Breast epithelium (tissue), 4 donors: ENCODE measurements at places on chromosomes 4 and X.
A peak's percentile ranks its signal among the peaks of the same experiment; 100 is the strongest.

GRCh38 chr4:174018236-174018635 lies 265.2 kb downstream of the FBXO8 start:
- DNase-seq: no peak

- DNase-seq: no peak
These were observed 4.3 kb downstream of the TMPRSS11E start for GRCh38 chr4:68451246-68452211.

- no peak for DNase-seq
These were observed 665.1 kb downstream of the RAPGEF2 start for GRCh38 chr4:159768016-159768415.

- DNase-seq: no peak
These were observed 72.0 kb upstream of the PRDM5 start for GRCh38 chr4:120994521-120994920.

GRCh38 chr4:66045913-66046312 lies 375.6 kb upstream of the EPHA5 start:
- no peak for DNase-seq

DNA sequence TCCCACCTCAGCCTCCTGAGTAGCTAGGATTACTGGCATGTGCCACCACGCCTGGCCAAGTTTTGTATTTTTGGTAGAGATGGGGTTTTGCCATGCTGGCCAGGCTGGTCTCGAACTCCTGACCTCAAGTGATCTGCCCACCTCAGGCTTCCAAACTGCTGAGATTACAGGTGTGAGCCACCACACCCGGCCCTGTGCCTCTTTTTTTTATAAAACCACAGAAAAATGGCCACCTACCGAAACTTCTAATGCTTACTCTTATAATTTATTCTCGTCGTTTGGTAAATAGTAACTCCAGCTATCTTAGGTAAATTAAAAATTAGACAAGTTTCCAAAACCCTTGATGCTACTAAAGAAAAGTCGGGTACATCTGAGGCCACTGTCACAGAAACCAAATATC lies 54.4 kb downstream of the IRF2 start:
- DNase-seq: no peak

DNA sequence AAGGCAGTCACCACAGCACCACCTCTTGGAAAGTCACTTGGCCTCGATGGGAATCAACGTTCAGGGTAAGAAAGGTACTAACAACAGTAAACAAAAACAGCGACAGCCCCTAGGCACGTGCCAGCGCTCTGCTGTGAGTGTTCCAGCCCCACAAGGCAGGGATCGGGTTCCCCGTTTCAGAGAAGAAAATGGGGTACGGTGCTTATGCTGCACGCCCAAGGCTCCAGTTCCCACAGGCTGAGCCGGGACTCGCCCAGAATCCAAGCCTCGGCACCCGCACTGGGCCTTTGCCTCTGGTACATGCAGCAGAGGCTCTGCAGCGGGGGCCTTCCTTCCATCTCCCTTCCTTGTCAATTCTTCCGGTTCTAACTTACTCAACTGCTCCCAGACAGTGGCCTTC lies 37.3 kb downstream of the WDR1 start:
- DNase-seq: no peak

- DNase-seq: no peak
These were observed 58.4 kb downstream of the CEP135 start for GRCh38 chr4:56007154-56007553.

GRCh38 chr4:151709587-151709986 lies 51.2 kb downstream of the GATB start:
- DNase-seq: no peak

- no peak for DNase-seq
These were observed 685 bp downstream of the RAB9B start for GRCh38 chrX:103831342-103831802.

DNA sequence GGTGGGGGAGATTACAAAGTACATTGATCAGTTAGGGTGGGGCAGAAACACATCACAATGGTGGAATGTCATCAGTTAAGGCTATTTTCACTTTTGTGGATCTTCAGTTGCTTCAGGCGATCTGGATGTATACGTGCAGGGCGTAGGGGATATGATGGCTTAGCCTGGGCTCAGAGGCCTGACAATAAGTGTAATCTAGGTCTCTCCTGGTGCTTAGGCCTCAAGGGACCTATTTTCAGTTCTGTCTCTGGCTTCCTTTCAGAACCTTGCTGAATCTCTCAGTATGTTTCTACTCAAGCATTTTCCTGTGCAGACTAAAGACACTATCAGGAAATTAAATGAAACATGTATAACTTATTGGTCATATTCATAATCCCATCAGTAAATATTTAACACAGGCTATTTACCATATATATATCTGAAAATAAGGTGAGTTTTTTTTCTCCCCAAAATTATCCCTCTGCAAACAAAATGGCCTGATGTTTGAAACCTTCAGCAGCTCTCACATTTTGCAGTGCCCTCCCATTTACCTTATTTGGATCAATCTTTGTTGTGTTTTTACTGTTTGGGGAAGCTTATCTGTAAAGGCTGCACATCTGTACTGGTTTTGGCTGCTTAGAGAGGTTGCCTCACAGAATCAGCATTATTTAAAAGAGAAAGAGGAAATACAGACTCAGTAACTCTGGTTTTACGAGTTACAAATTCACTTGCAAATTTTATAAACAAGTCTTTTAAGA lies 2.3 kb upstream of the ZCCHC4 start:
- no peak for DNase-seq

- no peak for DNase-seq
These were observed 19.6 kb downstream of the VMA21 start for GRCh38 chrX:151416579-151416978.

DNA sequence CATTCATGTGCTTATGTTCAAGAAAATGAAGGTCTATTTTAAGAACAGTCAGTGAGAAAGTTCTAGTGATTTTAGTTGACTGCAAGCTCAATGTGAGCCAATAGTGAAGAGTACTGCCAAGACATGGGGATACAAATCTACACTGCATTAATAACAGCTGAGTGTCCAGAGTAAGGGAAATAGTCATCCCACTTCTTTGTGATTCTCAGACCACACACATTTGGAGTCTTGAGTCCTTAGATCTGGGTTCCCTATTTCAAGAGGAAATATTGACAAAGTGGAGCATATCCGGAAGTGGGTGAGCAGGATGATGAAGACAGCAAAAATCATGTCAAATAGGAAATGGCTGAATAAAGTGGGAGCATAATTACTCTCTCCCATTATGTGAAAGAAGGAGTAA lies 171.1 kb downstream of the LARP7 start:
- DNase-seq: no peak

DNA sequence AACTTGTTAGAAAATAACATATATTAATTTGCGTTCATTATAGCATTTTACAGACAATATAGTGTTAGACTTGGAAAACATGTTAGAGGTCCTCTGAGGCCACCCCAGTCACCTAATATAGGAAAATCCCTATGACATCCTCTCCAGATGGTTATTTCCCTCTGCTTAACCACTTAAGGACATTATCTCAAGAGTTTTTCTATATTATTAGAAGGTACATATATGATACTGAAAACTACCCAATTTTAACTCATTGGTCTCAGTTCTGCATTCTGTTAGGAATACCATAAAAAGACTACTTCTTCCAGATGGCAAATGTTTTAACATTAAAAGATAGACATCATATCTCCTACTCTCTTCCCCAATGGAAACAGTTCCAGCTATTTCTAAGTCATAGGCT lies 21.4 kb downstream of the PTPN13 start:
- no peak for DNase-seq

DNA sequence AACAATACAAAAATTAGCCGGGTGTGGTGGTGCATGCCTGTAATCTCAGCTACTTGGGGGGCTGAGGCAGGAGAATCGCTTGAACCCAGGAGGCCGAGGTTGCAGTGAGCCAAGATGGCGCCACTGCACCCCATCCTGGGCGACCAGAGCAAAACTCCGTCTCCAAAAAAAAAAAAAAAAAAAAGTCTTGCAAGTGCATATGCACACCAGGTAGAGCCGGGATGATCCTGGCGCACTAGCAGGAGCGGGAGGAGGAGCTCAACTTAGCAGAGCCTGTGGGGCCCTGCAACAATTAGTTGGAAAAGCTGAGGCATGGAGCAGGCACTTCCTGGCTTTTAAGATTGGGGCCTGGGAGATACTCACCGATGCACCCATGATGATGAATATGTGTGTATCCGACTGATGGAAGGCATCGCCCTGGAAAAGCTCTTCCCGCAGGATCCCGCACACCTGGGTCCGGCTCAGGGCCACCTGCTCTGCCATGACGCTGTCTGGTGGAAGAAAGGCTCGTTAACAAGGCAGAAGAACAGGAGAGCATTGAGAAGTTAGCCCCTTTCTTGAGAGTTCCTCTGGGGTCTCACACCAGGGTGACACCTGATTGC lies 872 bp downstream of the G6PD start:
- DNase-seq: no peak

DNA sequence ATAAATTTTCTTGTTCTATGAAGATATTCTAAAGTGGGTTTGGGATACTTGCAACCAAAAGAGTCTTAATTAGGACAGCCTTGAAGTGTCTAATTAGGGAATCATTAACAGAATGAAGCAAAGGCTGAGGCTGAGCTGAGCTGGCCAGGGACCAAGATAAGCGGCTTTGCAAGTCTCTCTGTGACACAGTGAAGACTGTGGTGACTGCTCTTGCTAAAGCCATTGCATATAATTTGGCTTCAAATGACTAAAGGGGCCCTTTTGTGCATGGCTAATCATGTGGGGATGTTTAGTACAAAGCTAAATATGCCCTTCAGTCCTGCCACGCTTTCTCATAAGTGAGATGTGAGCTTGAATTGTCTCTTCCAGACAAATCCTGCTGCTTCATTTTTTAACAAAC lies 31.2 kb upstream of the GYPA start:
- no peak for DNase-seq

DNA sequence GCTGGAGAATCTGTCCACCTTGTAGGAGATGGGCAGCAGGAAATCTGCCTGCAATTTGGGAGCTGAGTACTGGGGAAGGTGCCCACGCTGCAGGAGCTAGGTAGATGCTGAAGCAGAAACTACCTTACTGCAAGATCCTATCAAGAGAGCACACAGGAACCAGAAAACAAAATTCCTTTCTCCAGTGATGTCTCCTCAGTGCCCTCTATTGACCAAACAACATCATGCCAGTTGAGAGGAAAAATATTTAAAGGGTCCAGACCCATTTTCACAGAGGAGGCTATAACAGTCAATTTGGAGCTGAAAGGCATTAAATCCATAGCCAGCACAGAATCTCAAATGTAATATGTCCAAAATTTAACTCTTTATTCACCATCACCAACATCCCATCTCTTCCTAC lies 406.8 kb downstream of the SLITRK2 start:
- no peak for DNase-seq

- DNase-seq: no peak
These were observed 141.4 kb downstream of the GALNTL6 start for GRCh38 chr4:171954650-171955049.

DNA sequence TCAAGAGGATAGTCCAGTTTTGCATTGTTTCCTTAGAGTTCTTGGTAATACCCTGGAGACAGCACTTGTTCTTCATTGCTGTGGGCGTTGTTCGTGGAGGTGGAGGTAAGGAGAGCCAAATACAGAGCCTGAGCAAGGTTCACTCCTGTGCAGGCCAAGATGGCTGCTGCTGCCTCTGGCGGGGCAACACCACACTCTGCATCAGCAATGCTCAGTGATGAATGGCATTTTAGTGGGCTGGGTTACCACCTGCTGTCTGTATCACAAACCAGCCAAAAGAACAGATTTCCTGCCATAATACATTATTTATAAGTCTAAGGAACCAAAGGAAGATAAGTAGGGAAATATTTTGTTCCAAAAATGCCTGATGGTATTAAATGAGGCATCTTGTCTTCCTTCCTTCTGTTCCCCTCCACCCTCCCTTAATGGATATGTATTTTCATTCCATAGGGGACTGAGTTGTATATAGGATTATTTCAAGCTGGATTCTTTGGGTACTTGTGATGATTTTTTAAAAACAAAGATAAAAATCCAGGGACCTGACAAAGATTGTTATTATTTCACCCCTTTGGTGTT lies 61.6 kb upstream of the LIMCH1 start:
- no peak for DNase-seq

GRCh38 chrX:106863697-106864096 lies 39.4 kb downstream of the RIPPLY1 start:
- no peak for DNase-seq

DNA sequence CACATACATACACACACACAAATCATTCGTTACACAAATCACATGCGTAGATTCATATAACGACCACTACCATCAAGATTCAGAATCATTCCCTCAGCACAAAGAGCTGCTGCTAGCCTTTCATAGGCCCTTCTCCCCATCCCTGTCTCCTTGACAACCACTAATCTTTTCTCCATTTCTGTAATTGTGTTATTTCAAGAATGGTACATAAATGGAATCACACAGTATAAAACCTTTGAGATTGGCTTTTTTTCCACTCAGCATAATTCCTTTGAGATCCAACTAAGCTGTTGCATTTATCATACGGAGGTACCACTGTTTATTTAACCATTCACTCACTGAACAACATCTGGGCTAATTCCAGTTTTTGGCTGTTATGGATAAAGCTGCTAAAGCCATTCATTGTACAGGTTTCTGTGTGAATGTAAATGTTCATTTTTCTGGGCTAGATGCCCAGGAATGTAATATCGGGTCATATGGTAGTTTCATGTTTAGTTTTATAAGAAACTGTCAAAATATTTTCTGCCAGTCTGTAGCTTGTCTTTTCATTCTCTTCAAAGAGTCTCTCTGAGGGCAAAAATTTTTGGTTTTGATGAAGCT lies 64.1 kb downstream of the USP11 start:
- DNase-seq: no peak

DNA sequence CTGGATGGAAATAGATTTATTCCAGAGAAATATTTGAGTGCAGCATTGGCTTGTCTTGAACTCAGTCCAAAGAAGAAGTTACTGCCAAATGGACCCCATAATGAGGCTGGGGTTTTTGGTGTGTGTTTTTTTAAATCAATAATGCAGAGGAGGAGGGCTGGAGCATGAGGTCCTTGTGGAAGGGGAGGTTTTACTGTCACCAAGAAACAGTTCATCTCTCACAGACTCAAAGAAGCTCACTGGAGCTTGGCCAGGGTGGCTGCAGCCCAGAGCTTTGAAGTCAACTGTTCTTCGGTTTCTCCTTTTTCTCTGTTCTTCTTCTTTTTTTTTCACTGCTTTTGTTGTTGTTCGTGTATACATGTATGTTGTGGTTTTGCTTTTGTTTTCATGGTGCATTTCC lies 377.7 kb downstream of the FBXW7 start:
- no peak for DNase-seq

- peak; percentile 89 for DNase-seq
These were observed at the start of gene ANKRD17 for GRCh38 chr4:73258686-73259570. ANKRD17 (minus strand) TSS chr4:73258798; CDS start chr4:73258668, 130 bp downstream.

- DNase-seq: peak; percentile 62
These were observed 62.3 kb upstream of the LNX1 start for GRCh38 chr4:53653484-53654053.

DNA sequence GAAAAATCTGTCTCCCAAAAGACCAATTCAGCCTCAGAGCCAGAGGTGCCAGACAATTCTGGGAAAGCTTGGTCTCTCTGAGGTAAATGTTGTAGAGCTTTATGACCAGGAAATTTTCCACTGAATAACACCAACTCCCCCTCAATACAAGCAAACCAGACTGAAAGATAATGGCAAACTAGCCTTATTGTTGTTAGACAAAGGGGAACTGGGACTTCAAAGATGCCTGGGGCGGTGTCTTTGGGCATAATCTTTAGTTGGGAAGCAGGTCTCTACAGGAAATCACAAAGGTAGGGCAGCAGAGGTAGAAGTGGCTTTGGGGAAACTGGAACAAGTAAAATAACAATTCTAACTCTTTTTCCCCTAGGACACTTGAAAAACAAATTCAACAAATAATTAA lies 12.0 kb downstream of the COL4A6 start:
- DNase-seq: no peak
